ENCODE measurements at places on chromosomes 7 and 10.

DNA sequence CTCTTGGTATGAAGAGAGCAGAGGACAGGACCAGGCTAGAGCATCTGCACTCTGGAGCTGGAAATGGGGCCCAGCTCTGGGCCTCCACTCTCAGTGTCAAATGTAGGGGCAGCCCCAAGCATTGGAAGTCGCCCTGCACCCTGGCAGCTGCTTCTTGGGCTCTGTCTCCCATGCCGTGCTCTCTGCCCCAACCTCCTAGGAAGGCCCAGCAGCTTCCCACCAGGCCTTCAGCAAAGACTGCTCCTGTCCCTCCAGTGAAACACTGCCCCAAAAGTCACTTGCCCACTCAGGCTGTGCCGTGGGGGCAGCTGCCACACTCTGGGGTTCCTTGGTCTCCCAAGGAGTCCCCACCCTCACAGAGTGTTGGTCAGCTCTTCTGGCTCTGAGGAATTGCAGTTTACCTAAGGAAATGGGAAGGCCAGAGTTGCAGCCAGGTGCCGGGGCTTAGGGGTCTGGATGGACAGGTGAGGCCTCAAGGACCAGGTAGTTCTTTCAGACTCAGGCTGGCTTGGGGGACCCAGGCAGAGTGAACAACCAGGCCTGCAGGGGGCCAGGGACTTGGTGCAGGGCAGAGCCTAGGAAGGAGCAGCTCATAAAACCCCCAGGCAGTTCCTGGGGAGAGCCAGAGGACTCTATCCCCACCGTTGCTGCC, 9.4 kb upstream of the OPN4 start:
- no peak for DNase-seq

DNA sequence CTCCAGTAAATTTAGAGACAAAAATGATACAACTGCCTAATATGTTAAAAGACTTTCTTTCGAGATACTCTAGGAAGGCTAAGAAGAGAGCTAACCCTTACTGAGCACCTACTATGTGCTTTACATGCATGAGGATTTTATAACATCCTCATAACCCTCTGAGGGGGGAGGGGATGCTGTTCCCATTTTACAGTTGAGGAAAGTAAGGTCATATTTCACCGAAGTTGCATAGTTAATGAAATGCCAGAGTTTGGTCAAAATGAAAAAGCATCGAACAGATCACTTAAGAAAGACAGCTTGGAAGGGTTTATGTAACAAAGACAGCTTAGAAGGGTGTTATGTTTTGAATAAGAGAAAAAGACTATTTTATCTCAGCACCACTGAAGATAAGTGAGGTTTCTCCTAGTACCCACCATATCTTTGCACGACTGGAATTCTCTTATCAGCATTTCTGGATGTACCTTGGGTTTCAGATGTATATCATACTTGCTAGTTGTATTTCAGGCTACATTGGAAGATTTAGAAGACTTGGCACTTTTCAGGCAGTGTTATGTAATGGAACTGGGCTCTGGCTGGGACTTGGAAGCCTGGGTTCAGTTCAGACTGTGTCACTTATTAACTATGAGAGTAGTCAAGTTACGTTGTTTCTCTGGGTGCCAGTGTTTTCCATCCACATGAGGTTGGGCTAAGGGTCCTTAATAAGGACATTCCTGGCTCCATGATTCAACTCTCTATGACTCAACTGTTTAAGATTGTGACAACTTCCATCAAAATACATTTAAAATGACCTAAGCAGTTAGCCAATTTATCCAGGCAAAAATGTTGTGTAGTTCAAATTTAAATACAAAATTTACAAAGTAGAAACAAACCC, 6.0 kb downstream of the RHOBTB1 start:
- DNase-seq, result no peak

DNA sequence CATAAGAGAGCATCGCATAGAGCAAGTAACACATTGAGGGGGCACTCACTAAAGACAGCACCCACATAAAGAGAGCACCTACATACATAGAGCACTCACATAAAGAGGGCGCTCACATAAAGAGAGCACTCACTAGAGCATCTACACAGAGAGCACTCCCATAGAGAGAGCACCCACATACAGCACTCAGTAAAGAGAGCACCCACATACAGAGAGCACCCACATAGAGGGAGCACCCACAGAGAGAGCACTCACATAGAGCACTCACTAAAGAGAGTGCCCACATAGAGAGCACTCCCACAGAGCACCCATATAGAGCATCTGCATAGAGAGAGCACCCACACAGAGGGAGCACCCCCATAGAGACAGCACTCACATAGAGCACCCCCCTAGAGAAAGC, 47.8 kb downstream of the INSIG1 start:
- DNase-seq, result no peak

- no peak for DNase-seq
These were observed 45.2 kb downstream of the PNLIPRP3 start for GRCh38 chr10:116472891-116473290.

DNA sequence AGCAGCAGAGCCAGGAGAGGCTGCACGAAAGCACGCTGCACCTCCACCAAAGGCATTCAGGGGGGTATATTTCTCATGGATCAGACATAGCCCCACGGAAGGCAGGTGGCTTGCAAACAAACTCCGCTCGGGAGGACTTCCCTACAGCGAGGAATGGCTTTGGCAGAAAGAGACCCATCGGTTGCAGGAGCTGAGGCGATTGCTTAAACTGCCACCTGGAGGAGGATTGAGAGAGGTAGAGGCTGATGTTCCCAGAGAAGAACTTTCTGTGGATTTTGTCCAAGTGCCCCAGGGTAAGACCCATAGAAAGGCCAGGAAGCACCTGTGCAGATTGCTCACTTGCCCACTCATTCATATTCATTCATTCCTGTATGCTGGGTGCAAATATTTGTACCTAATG, 89.1 kb downstream of the NEUROD6 start:
- no peak for DNase-seq

DNA sequence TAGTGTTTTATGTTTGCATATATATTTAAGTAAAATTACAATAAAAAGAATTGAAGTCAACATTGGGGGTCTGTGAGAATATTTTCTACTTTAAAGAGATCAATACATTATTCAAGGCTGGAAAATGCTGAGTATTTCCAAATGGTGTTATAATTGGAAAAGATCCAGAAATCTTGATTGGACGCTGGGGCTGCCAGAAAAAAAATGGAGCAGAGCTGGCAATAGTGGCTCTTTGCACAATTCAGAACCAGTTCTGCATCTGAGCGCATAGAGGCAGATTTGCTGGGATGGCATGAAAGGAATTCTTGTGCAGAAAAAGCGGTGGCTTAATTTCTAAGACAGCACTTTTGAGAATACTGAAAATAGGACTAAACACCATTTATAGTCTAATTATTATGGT, 10.8 kb upstream of the VWC2 start:
- no peak for DNase-seq

DNA sequence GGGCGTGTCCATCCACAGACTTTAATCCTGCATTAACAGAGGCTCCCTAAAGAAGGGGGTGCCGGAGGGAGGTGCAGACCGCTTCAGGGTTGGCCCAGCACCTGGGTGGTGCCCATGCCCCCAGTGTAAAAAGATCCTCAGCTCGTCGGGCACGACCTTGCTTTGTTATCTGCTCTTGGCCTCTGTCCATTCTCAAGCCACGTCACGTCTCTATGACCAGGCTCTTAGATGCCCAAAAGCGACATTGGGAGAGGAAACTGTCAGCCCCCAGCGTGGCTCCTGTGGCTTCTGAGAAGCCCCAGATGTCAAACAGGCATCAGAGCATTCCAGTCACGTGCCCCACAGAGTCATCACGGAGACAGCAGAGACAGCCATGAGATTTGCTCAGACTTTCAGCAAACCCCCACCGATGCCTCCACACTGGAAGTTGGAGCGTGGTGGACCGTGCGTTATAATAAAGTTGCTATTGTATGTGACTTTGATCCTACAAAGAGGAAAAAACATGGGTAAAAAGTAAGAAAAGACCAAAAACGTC, 55.5 kb downstream of the PTPRN2 start:
- DNase-seq, result no peak

DNA sequence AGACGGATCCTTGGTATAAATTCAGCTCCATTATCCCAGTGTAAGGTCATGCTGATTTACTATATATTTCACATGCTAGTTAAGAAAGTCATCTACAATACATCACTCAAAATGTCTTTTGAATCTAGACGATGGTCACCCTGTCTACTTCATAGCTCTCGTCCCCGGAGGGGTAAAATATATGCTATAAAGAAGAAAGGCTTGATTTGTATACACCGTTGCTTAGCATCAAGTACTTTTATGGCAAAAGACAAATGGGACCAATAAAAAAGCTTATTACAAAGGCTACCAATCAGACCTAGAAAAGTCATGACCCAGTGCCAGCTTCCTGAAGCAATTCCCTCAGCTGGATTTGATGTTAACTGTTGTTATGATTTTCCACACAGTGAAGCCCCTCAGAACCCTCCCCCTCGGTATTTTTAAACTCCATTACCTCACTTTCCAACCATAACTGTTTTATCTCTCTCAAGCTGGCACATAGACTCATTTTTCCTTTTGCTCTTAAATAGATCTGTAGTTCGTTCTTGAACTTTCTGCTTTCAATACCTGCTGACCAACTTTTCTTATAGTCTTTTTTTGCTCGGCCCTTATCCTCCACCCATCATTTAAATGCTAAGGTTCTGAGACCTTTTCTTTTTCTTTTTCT, 104.9 kb downstream of the DOCK4 start:
- no peak for DNase-seq

DNA sequence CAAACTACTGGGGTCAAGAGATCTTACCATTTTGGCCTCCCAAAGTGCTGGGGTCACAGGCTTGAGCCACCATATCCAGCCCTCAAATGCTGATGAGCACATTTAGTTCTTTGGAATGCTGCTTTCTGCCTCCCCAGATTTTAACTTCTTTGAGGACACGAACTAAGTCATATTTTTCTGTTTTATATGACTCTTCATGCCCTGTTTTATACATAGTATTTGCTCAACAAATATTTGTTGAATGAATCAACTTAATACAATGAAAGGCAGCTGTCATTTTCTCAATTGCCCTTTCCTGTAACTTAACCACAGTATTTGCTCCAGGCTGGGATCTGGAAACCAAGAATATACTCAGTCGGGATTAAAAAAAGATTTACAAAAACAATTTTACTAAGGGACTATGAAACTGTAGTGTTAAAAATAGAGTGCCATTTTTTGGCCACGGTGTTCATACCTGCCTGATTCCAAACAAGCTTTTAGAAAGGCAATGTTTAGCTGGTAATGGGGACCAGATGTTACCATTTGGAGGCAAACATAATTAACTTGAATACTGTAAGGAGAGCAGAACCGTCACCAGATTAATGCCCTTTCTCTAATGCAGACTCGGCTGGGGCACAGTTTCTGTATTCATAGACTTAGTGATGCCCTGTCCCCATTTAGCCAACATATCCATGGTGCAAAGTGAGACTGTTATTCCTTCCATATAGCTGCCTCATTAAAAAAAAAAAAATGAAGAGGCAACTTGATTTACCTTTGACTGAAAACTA, 117.6 kb downstream of the NRP1 start:
- no peak for DNase-seq

DNA sequence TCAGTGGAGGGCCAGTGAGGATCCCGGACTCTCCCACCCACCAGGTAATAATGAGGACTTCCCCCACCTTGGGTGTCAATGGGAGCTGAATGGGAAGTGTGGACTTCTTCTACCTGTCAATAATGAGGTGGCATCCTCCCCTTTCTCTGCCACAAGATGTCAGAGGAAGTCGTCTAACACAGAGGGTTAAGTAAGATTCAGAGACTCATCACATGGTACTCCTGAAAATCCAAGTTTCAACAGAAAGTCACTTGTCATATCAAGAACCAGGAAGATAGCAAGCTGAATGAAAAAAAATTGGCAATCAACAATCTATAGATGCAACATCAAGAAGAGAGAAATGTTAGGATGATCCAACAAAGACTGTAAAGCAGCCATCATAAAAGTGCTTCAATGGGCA, 150.9 kb upstream of the SVIL start:
- no peak for DNase-seq

- no peak for DNase-seq
These were observed 27.6 kb downstream of the NPS start for GRCh38 chr10:127576740-127577161.

DNA sequence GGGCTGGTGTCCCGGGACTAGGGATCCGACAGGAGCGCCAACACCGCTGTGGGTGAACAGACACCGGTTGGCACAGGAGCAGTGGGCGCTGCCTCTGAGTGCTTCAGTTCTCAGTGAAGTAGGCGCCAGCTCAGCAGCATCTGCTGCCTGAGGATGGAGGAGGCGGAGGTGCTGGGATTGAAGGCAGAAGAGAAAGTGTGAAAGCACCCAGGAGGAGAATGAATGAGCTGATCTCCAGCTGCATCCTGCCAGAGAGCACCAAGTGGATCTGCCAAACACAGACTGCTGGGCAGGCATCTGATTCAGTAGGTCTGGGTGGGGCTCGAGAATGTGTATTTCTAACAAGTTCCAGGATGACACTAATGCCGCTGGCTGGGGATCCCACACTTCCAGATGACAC, 74.5 kb downstream of the LANCL2 start:
- no peak for DNase-seq

DNA sequence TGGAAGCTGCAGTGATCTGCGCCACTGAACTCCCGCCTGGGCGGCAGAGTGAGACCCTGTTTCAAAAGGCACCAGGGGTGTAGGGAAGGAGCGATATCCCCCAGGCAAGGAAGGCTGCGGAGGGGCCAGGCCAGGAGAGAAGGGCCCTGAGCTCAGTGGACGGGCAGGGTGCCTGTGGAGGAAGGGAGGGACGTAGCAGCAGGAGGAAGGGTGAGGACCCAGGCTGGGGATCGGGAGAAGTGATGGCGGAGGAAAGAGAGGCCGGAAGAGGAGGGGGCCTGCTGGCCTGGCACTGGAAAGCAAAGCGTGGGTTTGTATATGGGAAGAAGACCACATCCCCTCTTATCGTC, 45.6 kb downstream of the ALOX5 start:
- DNase-seq, result no peak

GRCh38 chr7:16204953-16205352, 216.4 kb downstream of the CRPPA start:
- no peak for DNase-seq

DNA sequence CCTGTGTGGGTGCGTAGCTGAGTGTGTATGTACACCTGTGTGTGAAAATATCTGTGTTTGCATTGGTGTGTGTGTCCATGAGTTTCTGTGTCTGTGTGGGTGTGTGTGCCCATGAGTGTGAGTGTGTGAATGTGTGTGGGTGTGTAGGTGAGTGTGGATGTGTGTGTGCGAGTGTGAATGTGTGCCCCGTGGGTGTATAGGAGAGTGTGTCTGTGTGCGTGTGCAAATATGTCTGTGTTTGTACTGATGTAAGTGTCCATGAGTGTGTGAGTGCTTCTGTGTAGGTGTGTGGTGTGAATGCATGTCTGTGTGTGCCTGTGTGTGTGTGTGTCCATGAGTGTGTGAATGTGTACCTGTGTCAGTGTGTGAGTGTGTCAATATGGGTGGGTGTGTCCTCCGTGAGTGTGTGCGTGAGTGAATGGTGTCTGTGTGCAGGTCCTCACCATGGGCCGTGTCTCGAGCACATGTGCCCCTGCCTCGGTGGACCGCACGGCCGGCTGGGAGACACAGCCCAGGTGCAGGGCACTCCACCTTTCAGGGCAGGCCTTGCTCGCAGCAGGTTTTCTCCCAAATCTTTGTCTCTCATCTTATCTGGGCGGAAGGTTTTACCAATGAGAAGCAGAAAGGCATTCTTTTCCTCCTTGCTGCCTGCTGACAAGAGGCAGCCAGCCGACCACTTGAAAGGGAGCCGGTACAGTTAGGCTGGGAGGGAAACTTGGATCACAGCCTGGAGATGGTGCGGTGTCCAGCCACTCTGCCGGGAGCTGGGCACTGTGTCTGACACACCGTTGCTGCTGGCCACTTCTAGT, 107.1 kb upstream of the FAM20C start:
- DNase-seq, result no peak

Data from stimulated activated CD8-positive, alpha-beta memory T cell treated with anti-CD3 and anti-CD28 coated beads, Interleukin-12 subunit alpha, Interleukin-12 subunit beta, amount 100 ng/mL, for 4 hours (primary cell).